ENCODE measurements at places on chromosomes 5 and 9. TPM values are rescaled to one million over a fixed set of nuclear protein-coding genes. Genes with fewer than 3 reads are reported as not detected.

DNA sequence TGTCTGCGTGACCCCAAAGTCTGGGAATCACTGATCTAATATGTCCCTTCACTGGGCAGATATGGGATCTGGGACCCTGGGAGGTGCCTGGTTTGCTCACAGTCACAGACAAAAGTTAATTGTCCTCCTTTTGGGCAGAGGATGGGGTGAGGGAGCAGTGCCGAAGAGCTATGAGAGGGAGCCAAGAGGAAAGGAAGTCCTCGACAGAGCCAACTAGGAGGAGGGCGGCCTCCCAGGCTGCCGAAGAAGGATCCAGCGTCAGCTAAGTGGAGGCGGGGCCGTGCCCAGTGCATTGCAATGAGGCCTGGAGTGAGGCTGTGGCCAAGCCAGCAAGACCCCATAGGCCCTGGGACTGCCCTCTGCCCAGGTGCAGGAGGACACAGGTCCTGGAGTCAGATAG, 11.4 kb downstream of the AIF1L start:
- no peak for DNase-seq

DNA sequence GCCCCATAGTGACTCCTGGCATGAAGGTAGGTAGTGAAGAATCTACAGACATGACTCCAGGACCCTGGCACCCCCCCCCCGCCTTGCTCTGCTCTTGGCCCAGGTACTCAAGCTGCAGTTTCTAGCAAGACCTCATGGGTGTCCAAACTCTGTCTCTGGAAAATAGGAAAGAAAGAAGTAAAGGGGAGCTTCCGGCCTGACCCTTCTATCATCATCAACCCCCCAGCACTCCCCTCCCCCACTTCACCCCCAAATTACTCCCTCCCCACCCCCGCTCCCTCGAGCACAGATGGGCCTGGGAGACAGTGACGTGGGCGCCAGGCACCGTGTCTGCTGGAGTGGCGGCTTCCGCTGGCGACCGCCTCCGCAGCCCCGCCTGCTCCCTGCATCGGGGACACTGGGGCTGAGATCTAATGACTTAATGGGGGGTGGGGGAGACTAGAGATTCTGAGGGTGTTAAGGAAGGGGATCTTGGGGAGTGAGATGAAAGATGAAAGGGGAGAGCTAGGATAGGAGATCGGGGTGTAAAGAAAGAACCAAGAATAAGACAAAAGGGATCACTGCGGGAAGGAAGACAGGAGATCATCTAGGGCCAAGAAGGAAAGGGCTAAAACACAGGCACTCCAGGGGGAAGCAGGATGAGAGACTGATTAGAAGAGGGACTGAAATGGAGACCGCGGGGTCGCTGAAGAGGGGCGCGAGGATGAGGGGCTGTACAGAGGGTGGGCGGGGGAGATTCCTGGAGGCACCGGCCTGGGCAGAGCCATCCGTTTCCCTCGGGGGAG, 1.1 kb upstream of the DNAJB5 start:
- no peak for DNase-seq

The NTNG2 gene
- total RNA-seq = 2.1 TPM

The GARIN3 gene
- total RNA-seq = not detected

The RNF208 gene
- total RNA-seq = 1.9 TPM
